Activated CD8-positive, alpha-beta memory T cell treated with anti-CD3 and anti-CD28 coated beads, Interleukin-2, amount 10 ng/mL, durations not matched to agents 7 days and 5 days (primary cell): ENCODE measurements at places on chromosomes 3 and 15. TPM values are rescaled to one million over a fixed set of nuclear protein-coding genes. Genes with fewer than 3 reads are reported as not detected.

- DNase-seq = no peak
These were observed 28.0 kb upstream of the PTX3 start for GRCh38 chr3:157408499-157409149.

Gene C2CD4A
- not detected for total RNA-seq

Gene TTC21A
- 8.3 TPM for total RNA-seq

Gene KLHL25
- 4.3 TPM for total RNA-seq

Gene DNAH12
- total RNA-seq = 0.06 TPM

DNA sequence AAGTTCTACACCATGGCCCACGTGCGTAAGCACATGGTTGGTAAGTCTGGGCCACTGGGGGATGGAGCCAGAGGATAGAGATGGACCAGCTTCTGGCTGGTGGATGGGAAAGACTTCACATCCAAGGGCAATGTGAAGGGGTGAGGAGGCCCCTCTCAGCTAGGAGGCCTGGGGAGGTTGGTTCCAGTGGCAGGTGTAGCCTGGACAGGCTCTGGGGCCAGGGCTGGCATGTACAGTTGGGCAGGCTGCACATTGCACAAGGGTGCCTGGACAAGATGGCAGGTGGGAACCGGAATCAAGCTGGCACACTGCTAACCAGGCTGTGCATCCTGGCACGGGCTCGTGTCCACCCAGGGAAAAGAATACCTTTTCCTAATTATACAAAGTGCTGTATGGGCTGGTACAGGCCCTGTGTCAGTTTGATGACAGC is 8.1 kb downstream of the ZBTB47 start:
- no peak for DNase-seq

- no peak for DNase-seq
These were observed 68.7 kb downstream of the GAP43 start for GRCh38 chr3:115691964-115692363.

- no peak for DNase-seq
These were observed 67.9 kb downstream of the LRIG1 start for GRCh38 chr3:66432767-66433521.

DNA sequence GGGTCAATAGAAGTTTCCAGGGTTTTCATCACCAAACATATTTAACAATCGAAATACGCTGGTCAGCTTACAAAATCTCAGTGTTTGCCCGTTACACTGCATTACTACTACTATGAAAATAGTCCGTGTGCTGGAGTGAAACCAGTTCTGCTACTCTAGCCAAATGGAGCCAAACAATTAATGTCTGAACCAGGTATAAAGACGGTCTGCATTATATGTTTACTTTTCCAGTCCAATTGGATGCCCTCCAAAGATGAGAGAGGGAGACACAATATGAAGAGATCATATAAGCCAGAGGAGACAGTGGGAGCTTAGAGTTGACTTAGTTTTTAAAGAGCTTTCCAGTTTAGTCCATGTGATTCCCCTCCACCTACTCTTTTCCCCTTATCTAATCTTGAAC is 6.3 kb upstream of the DUT start:
- no peak for DNase-seq

Gene GPR87
- 0.53 TPM for total RNA-seq

- no peak for DNase-seq
These were observed 28.6 kb downstream of the IL5RA start for GRCh38 chr3:3081381-3082233.

DNA sequence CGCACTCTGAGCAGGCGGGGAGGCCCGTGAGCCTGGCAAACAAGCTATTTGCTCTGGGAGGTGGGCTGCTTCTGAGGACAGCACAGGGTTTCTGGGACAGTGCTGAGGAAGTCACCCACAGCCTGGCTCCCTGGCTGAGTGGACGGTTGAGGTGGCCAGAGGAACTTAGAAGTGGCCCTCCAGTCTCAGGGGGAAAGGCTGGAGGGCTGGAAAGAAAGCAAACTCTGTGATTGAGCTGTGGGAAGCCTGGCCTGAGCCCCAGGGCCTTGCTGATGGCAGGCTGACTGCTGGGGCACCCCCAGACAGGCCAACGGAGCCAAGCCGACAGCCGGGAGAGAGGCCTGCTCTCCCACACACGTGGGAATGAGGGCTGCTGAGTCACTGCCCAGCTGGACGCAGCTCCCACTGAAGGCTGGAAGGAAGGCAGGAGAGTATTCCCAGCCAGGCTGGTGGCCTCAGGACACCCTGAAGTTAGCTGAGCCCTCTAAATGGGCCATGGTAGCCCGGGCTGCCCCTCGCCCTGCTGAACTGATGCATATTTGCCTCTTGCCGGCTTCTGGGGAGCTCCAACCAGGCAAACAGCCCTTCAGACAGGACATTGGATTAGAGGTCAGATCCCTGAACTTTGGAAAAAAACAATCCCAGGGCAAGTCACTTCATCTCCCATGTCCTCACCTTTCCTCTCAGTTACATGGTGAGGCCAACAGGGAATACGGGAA is 98.0 kb upstream of the TLE3 start:
- DNase-seq = no peak

DNA sequence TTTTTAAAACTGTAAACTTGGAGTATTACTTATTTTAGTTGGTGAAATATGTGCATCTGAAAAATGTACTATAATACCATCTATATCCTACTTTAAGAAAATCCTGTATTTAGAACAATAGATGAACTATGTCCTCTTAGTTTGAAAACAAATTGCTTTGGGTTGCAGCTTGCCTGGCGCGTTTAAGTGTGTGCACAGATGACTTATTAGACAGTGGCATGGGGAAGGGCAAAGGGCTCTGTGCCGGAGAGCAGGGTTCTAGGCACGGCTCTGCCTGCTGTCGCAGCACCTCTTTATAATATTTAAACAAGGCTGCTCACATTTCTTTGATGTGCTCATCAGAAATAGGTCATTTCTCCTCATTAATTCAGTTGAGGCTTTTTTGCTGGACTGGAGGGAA is 10.0 kb downstream of the PXK start:
- no peak for DNase-seq

DNA sequence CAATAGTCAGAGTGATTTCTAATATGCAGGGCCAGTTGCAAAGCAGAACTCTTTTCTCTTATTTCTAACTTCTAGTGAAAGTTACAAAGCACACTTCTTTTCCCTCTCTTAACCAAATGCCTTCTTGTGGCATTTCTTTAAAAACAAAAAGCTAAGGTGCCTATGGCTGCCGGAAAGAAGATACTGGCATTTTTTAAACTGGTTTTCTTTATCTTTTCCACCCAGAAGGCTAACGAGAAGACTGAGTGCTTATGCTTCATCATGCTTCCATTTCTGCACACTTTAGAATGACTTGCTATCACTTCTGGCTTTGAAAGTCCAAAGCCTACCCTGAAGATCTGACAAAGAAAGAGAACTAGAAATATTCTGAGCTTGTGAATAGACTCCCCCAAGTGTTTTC is 141.3 kb downstream of the P2RY1 start:
- DNase-seq = no peak

GRCh38 chr15:89374086-89374981 is 39.7 kb upstream of the POLG start:
- no peak for DNase-seq

- DNase-seq = no peak
These were observed 121.7 kb upstream of the TLE3 start for GRCh38 chr15:70219256-70219895.

GRCh38 chr3:116001151-116001621 is 377.9 kb downstream of the GAP43 start:
- no peak for DNase-seq

- DNase-seq = no peak
These were observed 1.8 kb upstream of the SH2D7 start for GRCh38 chr15:78090422-78091063.

Gene DOCK3
- total RNA-seq = 4.1 TPM

Gene RFT1
- 38.3 TPM for total RNA-seq

Gene GOLGA8S
- total RNA-seq = 0.49 TPM

DNA sequence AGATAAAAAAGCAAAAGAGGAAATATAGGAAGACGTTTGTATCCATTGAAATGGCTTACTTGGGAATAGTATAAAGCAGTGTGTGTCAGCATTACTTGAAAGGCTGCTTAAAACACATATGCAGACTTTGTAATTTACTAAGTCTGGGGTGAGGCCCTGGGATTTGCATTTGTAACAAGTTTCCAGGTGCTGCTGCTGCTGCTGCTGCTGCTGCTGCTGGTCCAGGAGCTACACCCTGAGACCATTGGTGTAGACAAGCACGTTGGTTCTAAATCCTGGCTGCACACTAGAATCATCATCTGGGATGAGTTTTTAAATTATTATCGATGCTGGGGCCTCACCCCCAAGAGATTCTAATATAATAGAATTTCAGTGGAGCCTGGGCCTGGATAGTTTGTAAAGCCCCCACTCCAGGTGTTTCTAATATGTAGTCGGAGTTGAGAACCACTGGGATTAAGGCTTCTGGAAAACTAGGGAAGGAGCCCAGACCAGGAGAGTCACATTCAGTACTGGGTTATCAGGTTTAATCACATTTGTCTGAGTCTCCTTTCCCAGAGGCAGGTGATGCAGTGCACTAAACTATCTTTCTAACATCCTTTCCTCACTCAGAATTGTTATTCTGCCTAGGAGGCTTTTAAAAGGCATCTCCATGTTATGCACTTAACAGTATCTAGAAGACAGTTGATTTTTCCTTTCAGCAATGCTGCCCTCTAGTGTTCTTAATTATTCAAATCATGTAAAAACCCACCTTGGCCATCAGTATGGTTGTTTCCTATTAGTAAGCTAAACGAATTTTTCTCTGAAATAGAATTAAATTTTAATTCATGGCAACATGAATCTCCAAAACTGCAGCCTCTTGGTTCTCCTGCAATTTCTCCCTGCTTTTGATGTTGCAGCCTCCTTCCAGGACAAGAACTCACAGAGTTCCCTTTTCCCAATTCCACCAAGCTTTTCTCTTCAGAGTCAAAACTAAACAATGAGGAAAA is 45.4 kb downstream of the SSR3 start:
- DNase-seq = no peak

- no peak for DNase-seq
These were observed 64.7 kb downstream of the KLF15 start for GRCh38 chr3:126292318-126293070.

Gene GRAMD1C
- total RNA-seq = 1.1 TPM

Gene BRK1
- 86.9 TPM for total RNA-seq

Gene MESP1
- total RNA-seq = 5.1 TPM

- no peak for DNase-seq
These were observed 344.2 kb upstream of the TPRG1 start for GRCh38 chr3:188827576-188827975.

GRCh38 chr3:113548501-113548900 is 16.1 kb downstream of the SIDT1 start:
- no peak for DNase-seq
